AG04449 (cell line): ENCODE measurements at places on chromosomes 11 and 22.
A peak's percentile ranks its signal among the peaks of the same experiment; 100 is the strongest.

- DNase-seq, result no peak
These were observed 9.4 kb upstream of the PATL1 start for GRCh38 chr11:59678118-59678812.

- DNase-seq, result no peak
These were observed 14.6 kb downstream of the GLB1L2 start for GRCh38 chr11:134346101-134346975.

DNA sequence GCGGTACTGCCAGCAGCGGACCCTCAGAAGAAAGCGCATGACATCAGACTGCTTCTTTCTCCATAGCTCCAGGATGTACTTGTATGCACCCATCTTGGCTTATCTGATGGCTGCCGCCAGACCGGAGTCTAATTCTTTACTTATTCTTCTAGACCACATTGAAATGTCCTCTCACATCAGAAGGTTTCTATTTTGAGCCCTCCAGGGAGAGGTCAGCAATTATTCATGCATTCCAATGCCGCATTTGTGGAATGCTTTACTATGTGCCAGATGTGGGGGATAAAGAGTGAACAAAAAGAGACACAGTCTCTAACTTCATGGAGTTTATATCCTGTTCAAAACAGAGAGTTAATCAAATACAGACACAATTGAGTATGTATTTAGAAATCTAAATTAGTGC lies 230.1 kb downstream of the MIAT start:
- DNase-seq, result peak; percentile 79

GRCh38 chr11:11755871-11756270 lies 85.9 kb upstream of the USP47 start:
- no peak for DNase-seq

DNA sequence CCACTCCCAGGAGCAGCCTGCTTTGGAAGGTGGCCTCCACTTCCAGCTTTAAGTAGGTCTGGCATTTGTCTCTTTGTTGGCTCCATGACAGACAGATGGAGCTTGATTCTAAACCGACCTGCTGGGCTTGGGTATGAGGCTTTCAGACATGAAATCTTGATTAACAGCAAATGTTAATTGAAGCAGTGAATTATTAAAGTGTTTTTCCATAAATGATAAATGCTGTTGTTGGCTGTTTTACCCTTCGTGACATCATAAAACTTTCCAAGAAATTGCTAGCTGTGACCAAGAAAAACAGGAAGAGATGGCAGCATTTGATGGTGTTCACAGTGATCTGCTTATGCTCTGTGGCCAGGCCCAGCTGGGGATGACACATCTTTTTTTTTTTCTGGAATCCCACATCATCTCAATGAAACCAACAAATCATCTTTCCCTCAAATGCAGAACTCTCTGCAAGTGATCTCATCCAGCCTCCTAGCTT lies 66.1 kb downstream of the RBMXL2 start:
- no peak for DNase-seq

- DNase-seq, result peak; percentile 91
These were observed 29.0 kb upstream of the CREB3L1 start for GRCh38 chr11:46248289-46249102.

DNA sequence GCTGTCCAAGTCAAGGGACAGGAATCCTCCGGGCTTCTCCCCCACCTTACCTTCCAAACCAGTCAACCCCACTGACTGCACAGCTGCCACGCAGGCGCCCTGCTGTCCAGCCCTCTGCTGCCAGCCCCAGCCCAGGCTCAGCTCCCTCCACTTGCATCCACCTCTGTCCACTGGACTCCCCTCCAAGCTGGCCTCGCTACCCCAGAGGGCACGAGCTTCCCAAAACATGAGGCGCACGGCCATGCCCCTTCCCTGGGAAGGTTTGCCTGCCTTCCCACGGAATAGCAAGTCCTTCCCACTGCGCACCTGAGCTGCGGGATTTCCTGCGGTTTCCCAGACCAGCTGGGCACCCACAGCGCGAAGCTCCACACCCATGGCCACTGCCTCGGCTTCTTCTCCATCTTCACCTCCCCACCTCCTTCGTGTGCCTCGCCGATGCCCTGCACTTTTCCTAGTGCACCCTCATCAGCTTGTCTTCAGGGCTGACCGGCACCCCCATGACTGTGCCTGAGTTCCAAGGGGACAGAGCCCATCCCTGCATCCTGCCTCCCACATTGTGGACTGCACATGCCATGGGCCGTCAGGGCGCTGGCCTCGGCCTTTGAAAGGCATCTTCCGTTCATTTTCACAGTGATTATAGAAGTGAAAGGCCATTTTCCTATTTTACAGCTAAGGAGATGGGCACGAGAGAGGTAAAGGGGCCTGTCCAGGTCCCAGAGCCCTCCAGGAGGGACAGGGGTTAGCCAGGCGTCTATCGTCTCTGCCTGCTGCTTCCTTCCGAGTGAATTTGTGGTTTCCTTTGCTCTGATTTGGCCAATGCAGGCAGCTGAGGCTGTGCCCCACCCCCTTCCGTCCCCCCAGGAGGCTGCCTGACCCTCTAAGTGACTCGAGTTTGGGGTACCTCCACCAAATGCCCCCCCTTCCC lies 16.4 kb downstream of the IFITM10 start:
- DNase-seq, result no peak

DNA sequence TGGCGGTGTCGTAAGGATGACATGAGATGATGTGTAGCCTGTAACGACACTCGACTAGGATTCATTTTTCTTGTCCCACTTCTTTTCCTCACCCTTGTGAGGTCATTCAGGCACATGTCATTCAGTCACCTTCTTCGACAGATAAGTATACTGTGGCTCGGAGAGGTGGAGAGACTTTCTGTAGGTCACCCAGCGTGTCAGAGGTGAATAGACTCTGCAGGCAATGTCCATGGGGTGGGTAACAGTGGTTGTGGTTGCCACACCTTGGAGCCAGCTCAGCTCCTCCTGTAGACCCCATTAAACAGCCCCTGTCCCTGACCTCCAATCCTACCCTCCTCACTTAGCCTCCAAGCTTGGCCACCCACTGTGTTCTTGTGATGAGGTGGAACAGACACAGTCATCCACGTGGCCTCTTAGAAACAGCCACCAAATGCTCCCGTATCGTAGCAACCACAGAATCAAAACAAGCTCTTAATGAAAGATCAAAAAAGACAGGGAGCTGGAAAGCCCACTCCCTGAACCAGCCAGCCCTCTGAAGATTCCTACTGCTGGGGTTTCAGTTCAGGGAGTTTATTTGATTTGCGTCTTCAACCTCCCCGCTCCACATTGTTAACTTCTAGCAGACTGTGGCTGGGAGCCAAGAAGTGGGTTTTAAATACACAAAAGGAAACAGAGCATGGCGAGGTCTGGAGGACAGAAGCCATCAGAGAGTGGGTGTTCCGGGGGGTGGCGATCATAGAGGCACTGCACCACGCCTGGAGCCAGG lies 89.0 kb upstream of the GRK3 start:
- no peak for DNase-seq

DNA sequence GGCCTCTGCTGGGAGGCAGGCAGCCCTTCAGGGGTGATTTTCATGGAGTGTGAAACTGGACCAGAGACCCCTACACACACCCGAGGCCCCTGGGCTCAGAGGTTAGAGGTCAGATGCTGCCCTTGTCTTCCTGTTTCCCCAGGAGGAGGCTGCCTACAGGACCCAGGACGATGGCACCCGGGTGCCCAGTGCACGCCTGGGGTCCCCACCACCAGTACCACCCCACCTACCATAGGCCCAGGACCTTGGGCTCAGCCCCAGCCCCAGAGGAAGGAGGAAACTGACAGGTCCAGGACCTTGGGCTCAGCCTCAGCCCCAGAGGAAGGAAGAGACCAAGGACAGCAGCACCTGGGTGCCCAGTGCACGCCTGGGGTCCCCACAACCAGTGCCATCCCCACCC lies 79.2 kb downstream of the BRD1 start:
- no peak for DNase-seq

DNA sequence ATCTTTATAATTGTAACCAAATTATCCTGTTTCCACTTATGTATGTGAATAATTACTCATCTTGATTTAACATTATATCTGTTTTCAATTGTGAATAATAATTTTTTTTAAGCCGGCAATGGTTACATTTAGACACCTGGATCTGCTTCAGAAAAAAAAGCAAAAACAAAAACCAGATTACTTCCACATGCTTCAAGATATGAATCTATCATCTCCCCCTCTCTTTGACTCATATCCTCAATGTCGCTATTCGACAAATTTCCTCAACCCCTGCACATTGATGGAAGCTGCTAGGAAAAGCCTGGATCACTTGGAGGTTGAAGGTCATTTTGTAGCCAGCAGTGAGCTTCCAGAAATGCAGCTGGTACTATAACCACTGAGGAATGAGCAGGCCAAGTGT lies 42.7 kb downstream of the SLC1A2 start:
- no peak for DNase-seq

- peak; percentile 24 for DNase-seq
These were observed 108.7 kb upstream of the SNX19 start for GRCh38 chr11:131025020-131025419.

GRCh38 chr11:119934267-119934666 lies 203.6 kb downstream of the TRIM29 start:
- no peak for DNase-seq

- DNase-seq, result no peak
These were observed 13.2 kb upstream of the PAFAH1B2 start for GRCh38 chr11:117130879-117131278.

DNA sequence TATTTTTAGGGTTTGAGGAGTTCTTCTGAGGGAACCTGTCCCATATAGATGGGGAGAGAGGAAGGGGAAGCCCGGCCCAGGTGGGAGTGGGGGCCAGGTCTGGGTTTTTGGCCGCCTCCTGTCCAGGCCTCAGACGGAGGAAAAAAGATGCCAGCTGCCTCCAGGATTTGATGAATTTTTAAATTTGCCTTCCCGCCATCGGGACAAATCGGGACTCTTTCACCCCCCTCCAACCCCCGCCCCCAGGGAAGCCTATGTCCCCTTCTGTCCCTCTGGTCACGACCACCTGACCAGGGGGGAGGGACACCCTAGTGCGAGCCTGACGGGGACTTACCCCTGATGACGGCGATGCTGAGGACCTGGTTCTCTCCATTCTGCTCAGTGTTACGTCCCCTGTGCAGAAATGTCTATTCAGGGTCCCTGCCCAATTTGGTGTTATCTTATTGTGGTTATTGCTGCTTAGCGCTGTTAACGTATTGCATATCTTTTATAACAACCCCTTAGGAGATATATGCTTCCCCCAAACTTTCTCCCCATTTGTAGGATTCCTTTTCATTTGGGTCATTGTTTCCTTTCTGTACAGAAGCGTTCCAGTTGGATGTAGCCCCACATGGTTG lies 115.9 kb upstream of the GRK3 start:
- no peak for DNase-seq
